ENCODE measurements at places on chromosomes 5 and 9.

GRCh38 chr5:118692811-118693342 lies 295.5 kb downstream of the DTWD2 start:
- H3K36me3 ChIP-seq: no peaks in the 10 kb centered on the region
- no peak overlapping the region for H3K27ac ChIP-seq
- no peaks in the 10 kb centered on the region for H3K4me1 ChIP-seq
- H3K4me3 ChIP-seq: no peak overlapping the region
- no peak for DNase-seq

DNA sequence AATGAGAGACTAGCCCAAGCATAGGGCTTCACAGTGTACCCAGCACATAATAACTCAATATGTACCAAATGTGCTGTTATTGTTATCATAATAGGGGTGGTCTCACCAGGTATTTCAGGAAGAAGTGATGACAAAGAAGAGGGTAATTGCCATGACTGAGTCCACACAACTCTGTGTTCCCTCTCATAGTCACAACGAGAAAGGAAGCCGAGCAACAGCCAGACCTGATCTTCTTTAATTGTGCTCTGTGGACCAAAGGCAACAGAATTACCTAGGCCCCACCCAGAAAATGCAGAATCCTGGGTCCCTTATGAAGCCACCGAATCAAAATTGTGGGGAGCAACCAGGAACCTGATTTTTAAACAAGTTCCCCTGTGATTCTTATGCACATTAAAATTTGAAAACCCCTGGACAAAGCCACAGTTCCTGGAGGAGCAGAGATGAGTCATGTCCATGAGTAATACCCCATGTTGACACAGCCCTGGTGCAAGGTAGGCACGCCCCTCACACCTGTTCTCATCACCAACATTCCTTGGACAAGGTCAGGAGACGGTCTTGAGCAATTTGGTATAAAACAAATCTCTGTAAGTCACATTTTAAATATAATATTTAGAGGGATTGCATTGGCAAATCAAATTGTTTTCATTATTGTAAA lies 5.2 kb downstream of the FGF1 start:
- H3K4me3 ChIP-seq: no peak overlapping the region
- no peak overlapping the region for H3K27ac ChIP-seq
- no peaks in the 10 kb centered on the region for H3K4me1 ChIP-seq
- no peaks in the 10 kb centered on the region for H3K36me3 ChIP-seq

GRCh38 chr5:56490971-56491468 lies 257.9 kb upstream of the ANKRD55 start:
- DNase-seq: no peak
- no peaks in the 10 kb centered on the region for H3K27me3 ChIP-seq
- no peaks in the 10 kb centered on the region for H3K36me3 ChIP-seq
- H3K27ac ChIP-seq: no peak overlapping the region
- no peak overlapping the region for H3K4me3 ChIP-seq

DNA sequence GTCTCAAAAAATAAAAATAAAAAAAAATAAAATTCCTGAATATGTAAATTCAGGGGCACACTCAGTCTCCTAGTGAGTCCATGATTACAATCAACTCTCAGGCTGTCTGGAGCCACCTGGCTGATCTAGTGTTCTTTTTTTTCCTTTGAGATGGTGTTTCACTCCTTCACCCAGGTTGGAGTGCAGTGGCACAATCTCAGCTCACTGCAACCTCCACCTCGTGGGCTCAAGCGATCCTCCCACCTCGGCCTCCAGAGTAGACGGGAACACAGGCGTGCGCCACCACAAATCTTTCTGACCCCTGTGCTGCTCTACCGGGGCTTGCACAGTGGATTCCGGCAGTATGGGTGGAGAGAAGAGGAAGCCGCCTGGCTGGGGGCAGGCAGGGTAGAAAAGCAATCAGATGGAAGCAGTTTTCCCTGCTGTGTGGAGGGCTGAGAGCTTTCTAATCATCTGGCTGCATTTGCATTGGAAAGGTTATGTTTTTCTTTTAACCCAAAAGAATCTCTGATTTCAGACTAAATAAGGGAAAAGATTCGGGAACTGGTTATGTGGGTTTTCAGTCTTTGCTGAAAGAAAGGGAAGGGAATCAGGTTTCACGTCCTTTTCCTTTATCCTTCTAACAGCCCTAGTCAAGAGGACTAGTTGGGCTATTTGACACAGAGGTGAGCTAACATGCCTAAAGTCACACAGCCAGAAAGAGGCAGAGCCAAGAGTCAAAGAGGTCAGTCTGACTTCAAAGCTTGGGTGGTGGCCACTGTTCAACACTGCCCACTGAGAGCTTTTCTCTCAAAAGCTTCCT lies 26.3 kb upstream of the CORO2A start:
- H3K36me3 ChIP-seq: peaks cover 23% of the 10 kb centered on the region
- no peak overlapping the region for H3K4me3 ChIP-seq
- H3K27ac ChIP-seq: no peak overlapping the region
- peak; percentile 38 for DNase-seq
- H3K27me3 ChIP-seq: no peaks in the 10 kb centered on the region

DNA sequence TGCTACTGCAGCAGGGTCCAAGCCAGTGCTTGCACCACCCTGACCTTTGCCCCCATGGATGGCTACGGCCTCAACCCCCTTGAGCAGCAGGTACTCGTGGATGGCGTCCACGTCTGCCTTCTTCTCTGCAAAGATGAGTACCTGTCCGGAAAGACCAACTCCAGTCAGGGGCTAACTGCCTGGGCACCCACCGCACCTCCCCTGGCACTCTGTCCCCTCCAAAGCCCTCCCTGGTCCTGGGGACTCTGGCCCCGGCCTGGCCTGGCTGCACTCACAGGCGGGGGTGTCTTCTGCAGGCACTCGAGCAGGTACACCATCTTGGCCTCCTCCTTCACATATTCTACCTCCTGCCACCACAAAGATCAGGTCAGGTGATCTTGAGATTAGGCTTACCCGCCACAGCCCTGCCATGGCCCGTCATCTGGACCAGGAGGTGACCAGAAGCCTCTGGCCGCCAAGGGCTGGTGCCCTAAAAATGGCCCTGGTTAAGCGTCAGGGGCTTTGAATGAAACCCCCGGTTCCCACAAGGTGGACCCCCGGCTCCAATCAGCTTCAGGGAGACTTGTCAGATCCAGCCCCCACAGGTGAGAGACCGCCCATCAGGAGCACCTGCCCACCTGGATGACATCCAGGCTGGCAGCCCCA lies 3.2 kb upstream of the DOK3 start:
- H3K27ac ChIP-seq: no peak overlapping the region
- peaks cover 75% of the 10 kb centered on the region for H3K4me1 ChIP-seq

Data from spleen (tissue), 13 donors.